CD4-positive, alpha-beta memory T cell (primary cell): ENCODE measurements at places on chromosomes 2 and 18. TPM values are rescaled to one million over a fixed set of nuclear protein-coding genes. Genes with fewer than 3 reads are reported as not detected.

- H3K4me1 ChIP-seq = no peaks in the 10 kb centered on the region
- no peak within 1 kb of the TSS for H3K4me3 ChIP-seq
- DNase-seq = no peak
- H3K27me3 ChIP-seq = no peaks in the 10 kb centered on the region
Measured at GRCh38 chr18:52339891-52340371, at the start of gene DCC. TSS of gene DCC (plus strand) at chr18:52340197. CDS start at chr18:52340788, 591 bp downstream.

DNA sequence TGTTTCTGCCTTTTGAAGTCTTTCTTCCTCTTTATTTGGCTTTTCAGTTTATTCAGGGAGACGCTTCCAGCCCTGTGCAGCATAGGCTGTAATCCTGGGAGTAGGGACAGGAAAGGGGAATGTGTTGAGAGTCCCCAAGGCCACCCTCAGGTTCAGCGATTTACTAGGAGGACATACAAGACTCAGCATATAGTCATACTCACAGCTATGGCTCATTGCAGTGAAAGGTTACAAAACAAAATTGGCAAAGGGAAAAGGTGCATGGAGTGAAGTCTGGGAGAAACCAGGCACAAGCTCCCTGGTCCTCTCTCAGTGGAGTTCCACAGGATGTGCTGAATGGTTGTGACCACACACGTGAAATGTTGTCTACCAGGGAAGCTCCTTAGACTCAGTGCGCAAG lies 49.6 kb upstream of the ZNF638 start:
- H3K27me3 ChIP-seq = peaks cover 30% of the 10 kb centered on the region
- H3K4me1 ChIP-seq = peaks cover 10% of the 10 kb centered on the region
- DNase-seq = no peak
- no peak overlapping the region for H3K27ac ChIP-seq
- no peak overlapping the region for H3K4me3 ChIP-seq

GRCh38 chr2:22628906-22629305 lies 756.1 kb upstream of the KLHL29 start:
- no peak overlapping the region for H3K4me3 ChIP-seq
- H3K36me3 ChIP-seq = no peaks in the 10 kb centered on the region
- no peaks in the 10 kb centered on the region for H3K4me1 ChIP-seq

GRCh38 chr2:21396252-21396651 lies 272.5 kb downstream of the TDRD15 start:
- no peaks in the 10 kb centered on the region for H3K4me1 ChIP-seq
- H3K27ac ChIP-seq = no peak overlapping the region
- H3K4me3 ChIP-seq = no peak overlapping the region
- DNase-seq = no peak
- H3K36me3 ChIP-seq = no peaks in the 10 kb centered on the region
- no peaks in the 10 kb centered on the region for H3K27me3 ChIP-seq

- no peak overlapping the region for H3K27ac ChIP-seq
- H3K27me3 ChIP-seq = no peaks in the 10 kb centered on the region
- H3K36me3 ChIP-seq = no peaks in the 10 kb centered on the region
- H3K4me1 ChIP-seq = no peaks in the 10 kb centered on the region
Measured at GRCh38 chr2:24850944-24851343, 57.7 kb downstream of the CENPO start.

DNA sequence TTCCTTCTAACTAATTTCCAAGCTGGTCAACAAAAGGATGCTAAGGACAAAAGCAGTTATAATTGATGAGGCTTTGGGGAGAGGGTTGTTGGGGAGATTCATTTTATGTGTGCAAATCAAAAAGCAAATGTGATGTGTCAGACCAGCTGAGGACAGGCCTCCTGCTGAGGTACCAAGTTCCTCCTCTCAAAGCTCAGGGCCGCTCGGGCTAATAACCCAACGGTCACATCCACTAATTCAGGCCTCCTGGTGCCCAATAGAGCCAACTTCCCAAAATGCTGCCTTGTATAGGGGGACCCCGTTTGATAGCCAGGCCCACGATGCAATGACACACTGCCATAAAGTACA lies 88.6 kb upstream of the RTN4 start:
- H3K36me3 ChIP-seq = no peaks in the 10 kb centered on the region
- H3K27me3 ChIP-seq = no peaks in the 10 kb centered on the region
- peaks cover 29% of the 10 kb centered on the region for H3K4me1 ChIP-seq
- DNase-seq = no peak
- H3K27ac ChIP-seq = no peak overlapping the region

OTX1 gene
- total RNA-seq = not detected

DNAH7 gene
- not detected for total RNA-seq

TRIB2 gene
- 126 TPM for total RNA-seq

CCDC150 gene
- 0.87 TPM for total RNA-seq

NAT8 gene
- not detected for total RNA-seq
